Ascending aorta (tissue), 2 donors: ENCODE measurements at places on chromosomes 3 and 15.

DNA sequence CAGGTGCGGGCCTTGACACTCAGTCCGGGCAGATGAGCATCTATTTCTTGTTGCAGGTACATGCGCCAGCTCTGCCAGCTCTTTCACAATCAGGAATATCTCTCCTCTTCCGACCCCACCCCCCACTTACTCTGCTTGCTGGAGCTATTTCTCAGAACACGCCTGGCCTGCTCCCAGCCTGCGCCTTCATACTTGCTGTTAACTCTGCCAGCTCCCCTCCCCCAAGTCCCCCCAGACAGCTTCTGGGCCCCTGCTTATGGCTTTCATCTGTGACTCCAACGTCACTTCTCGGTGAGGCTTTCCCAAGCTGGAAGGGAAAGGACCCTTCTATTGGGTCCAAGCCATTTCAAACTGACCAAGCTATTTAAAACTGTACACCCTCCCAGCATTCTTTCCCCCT lies 15.2 kb downstream of the MAGEF1 start:
- H3K4me1 ChIP-seq: no peaks in the 10 kb centered on the region
- H3K4me3 ChIP-seq: no peak overlapping the region
- DNase-seq: peak; percentile 60
- no peak overlapping the region for H3K27ac ChIP-seq
- H3K27me3 ChIP-seq: no peaks in the 10 kb centered on the region
- H3K36me3 ChIP-seq: no peaks in the 10 kb centered on the region

- no peak overlapping the region for H3K4me3 ChIP-seq
- H3K27ac ChIP-seq: no peak overlapping the region
- H3K4me1 ChIP-seq: no peaks in the 10 kb centered on the region
- H3K36me3 ChIP-seq: no peaks in the 10 kb centered on the region
- no peaks in the 10 kb centered on the region for H3K27me3 ChIP-seq
- no peak for DNase-seq
Observed at GRCh38 chr3:38805765-38806386, 10.1 kb downstream of the SCN10A start.

DNA sequence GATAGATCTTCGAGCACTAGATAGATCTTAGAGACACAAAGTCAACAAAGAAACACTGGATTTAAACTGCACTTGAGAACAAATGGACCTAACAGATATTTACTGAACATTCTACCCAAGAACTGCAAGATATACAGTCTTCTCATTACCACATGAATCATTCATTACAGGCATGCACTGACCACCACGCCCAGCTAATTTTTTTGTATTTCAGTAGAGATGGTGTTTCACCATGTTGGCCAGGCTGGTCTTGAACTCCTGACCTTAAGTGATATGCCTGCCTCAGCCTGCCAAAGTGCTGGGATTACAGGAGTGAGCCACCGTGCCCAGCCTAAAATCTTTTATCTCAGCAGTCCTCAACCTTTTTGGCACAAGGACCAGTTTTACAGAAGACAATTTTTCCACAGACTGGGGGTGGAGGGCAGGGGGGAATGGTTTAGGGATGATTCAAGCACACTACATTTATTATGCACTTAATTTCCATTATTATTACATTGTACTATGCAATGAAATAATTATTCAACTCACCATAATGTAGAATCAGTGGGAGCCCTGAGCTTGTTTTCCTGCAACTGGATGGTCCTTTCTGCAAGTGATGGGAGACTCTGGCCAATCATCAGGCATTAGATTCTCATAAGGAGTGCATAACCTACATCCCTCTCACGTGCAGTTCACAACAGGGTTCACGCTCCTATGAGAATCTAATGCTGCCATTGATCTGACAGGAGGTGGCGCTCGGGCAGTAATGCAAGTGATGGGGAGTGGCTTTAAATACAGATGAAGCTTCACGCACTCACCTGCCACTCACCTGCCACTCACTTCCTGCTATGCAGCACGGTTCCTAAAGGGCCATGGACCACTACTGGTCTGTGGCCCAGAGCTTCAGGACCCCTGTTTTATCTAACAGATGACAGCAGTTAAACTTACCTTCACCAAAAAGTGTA lies 21.7 kb downstream of the CSNK1G1 start:
- no peak overlapping the region for H3K27ac ChIP-seq
- no peaks in the 10 kb centered on the region for H3K27me3 ChIP-seq
- no peak for DNase-seq
- H3K36me3 ChIP-seq: no peaks in the 10 kb centered on the region

DNA sequence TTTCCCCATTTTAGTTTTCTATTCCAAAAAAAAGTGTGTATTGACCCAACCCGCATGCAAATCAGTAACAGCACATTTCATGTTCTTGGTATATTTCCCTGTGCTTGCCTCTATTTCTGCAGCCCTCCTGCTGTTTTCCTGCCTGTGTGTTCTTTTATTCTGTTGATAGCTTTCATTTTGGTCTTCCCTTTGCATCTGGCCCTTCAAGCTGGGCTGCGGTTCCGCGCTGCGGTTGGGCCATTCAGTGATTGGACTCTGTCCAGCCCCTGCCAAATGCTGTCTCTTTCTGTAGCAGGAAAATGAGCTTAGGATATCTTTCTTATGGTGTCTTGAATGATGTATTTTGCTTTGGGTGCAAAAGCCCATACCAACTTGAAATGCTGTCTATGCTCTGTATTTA lies 49.9 kb downstream of the ZNF621 start:
- no peak overlapping the region for H3K4me3 ChIP-seq
- H3K36me3 ChIP-seq: no peaks in the 10 kb centered on the region
- H3K27me3 ChIP-seq: no peaks in the 10 kb centered on the region

- no peaks in the 10 kb centered on the region for H3K4me1 ChIP-seq
- H3K27ac ChIP-seq: no peak overlapping the region
- DNase-seq: no peak
- H3K36me3 ChIP-seq: no peaks in the 10 kb centered on the region
- no peak overlapping the region for H3K4me3 ChIP-seq
Observed at GRCh38 chr3:58659051-58659675, 7.4 kb downstream of the FAM3D start.

- DNase-seq: no peak
- H3K4me1 ChIP-seq: no peaks in the 10 kb centered on the region
- no peak overlapping the region for H3K4me3 ChIP-seq
- no peaks in the 10 kb centered on the region for H3K27me3 ChIP-seq
Observed at GRCh38 chr3:100697723-100698285, 11.5 kb upstream of the TFG start.

GRCh38 chr15:64703632-64703959 lies 71.8 kb downstream of the RBPMS2 start:
- H3K27ac ChIP-seq: peak overlapping the region; percentile 84
- DNase-seq: no peak
- H3K4me1 ChIP-seq: peaks cover 10% of the 10 kb centered on the region
- H3K4me3 ChIP-seq: peak overlapping the region; percentile 75
- no peaks in the 10 kb centered on the region for H3K36me3 ChIP-seq

- no peak for DNase-seq
- no peak overlapping the region for H3K27ac ChIP-seq
- no peaks in the 10 kb centered on the region for H3K27me3 ChIP-seq
- H3K4me1 ChIP-seq: peaks cover 8% of the 10 kb centered on the region
- H3K36me3 ChIP-seq: no peaks in the 10 kb centered on the region
- H3K4me3 ChIP-seq: no peak overlapping the region
Observed at GRCh38 chr15:47711655-47712054, 5.7 kb upstream of the SEMA6D start.

DNA sequence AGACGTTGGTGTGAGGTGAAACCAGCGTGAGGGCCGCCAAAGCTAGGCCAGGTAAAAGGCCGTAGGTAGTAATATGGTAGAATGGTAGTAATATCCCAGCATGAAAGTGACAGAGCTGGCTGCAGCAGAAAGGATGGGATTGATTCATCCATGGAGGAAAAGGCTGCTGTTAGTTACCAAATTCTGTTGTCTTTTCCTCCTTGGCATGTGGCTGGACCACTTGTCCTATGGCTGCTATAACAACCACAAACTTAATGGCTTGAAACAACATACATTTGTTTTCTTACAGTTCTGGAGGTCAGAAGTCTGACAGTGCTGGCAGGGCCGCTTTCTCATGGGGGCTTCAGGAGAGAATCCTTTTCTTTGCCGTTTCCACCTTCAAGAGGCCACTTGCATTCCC lies 47.8 kb upstream of the CHST2 start:
- H3K27ac ChIP-seq: no peak overlapping the region
- no peak overlapping the region for H3K4me3 ChIP-seq
- no peaks in the 10 kb centered on the region for H3K27me3 ChIP-seq
- no peaks in the 10 kb centered on the region for H3K4me1 ChIP-seq
- no peak for DNase-seq

DNA sequence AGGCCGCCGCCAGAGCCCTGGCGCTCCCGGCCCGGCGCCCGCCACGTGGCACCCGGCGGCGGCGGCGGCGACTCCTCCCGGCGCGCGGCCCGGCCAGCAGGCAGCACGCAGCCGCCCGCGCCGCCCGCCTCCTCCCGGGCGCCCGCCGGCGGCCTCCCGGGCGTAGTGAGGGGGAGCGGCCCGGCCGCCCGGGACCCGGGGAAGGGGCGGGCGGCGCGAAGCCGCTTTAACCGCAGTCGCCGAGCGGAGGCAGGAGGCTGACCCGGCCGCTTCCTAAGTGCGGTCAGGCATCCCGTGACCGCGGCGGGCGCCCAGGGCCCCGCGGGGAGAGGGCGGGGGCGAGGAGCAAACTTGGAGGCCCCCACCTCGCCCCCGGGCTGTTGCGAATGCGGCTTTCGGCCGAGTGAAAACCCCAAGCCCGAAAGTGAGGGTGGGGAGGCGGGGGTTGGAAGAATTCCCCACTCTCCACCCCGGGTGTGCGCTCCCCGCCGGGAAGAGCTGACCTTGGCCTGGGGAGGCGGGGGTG lies 1.7 kb upstream of the HES1 start:
- peak overlapping the region; percentile 87 for H3K4me3 ChIP-seq
- H3K36me3 ChIP-seq: no peaks in the 10 kb centered on the region
- H3K4me1 ChIP-seq: peaks cover 10% of the 10 kb centered on the region

DNA sequence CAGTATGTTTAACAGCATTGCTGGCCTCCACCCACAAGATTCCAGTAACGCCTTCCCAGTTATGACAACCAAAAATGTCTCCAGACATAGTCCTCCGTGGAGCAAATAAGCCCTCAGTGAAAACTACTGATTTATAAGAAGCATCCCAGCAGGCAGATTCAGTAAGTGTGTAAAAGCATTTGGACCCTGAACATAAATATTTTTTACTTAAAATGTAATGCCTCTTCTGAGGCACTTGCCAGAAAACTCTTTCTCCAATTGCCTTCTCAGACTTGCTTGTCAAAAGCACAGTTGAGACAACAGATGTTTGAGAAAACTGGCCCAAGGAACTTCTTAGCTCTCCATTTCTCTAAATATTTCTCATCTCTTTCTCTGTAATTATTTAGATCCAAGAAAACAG lies 31.8 kb upstream of the DCLK3 start:
- H3K27ac ChIP-seq: no peak overlapping the region
- no peak for DNase-seq
- H3K4me1 ChIP-seq: no peaks in the 10 kb centered on the region

GRCh38 chr3:5023777-5024346 lies 44.6 kb downstream of the BHLHE40 start:
- no peaks in the 10 kb centered on the region for H3K4me1 ChIP-seq
- no peaks in the 10 kb centered on the region for H3K36me3 ChIP-seq
- no peak overlapping the region for H3K4me3 ChIP-seq
- no peaks in the 10 kb centered on the region for H3K27me3 ChIP-seq
- peak overlapping the region; percentile 94 for H3K27ac ChIP-seq

GRCh38 chr3:186628756-186629155 lies 11.4 kb upstream of the FETUB start:
- no peak overlapping the region for H3K27ac ChIP-seq
- H3K4me3 ChIP-seq: no peak overlapping the region
- no peak for DNase-seq
- H3K36me3 ChIP-seq: no peaks in the 10 kb centered on the region
- no peaks in the 10 kb centered on the region for H3K4me1 ChIP-seq
- no peaks in the 10 kb centered on the region for H3K27me3 ChIP-seq

DNA sequence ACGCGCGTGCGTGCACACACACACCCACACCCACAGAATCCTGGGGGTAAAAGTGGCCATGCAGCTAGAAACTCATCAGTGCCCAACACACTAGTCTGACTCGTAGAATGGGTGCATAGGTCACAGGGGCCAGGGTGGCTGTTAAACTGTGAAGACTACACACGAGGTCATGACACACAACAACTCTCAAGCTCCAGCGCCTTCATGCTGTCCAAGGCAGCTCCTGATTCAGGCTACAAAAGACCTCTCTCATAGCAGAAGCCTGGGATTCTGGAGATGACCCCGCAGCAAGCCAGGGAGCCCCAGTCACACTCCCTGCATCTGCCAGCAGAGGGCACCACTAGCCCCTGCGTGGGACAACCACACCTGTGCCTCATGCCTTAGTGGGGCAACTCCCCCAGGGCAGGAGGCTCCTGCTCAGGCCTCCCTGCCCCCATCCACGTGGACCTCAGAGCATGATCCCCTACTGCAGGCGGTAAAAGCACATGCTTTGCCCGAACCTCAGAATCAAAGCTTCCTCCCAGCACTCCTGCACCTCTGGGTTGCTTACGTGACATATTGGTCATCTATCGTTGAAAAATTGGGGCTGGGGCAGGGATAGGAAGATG lies 93.1 kb downstream of the LRIG1 start:
- H3K4me1 ChIP-seq: peaks cover 55% of the 10 kb centered on the region
- H3K27me3 ChIP-seq: no peaks in the 10 kb centered on the region
- DNase-seq: peak; percentile 82

- DNase-seq: no peak
- H3K27me3 ChIP-seq: no peaks in the 10 kb centered on the region
- H3K4me1 ChIP-seq: no peaks in the 10 kb centered on the region
- no peak overlapping the region for H3K27ac ChIP-seq
Observed at GRCh38 chr3:33042668-33043067, 54.3 kb downstream of the GLB1 start.

DNA sequence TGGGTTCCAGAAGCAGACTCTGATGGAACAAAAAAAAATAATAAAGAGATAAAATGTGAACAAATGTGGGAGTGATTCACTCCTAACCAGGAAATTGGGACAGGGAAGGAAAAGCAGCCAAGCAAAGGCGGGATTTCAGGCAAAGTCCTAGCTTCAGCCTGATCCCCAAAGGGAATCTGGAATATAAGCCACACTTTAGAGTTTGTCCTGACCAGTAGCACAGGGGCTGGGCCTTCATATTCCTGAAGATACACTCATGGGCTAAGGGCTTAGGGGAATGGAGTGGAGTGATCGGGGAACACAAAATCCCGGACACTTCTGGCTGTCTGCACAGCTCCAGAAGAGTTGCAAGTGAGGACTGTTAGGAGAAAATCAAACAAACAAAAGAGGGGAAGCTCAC lies 135.0 kb upstream of the COL8A1 start:
- no peaks in the 10 kb centered on the region for H3K36me3 ChIP-seq
- no peak for DNase-seq
- no peak overlapping the region for H3K4me3 ChIP-seq
- no peaks in the 10 kb centered on the region for H3K27me3 ChIP-seq
- peaks cover 51% of the 10 kb centered on the region for H3K4me1 ChIP-seq

- no peaks in the 10 kb centered on the region for H3K36me3 ChIP-seq
- H3K27ac ChIP-seq: no peak overlapping the region
- no peaks in the 10 kb centered on the region for H3K4me1 ChIP-seq
- H3K4me3 ChIP-seq: no peak overlapping the region
- no peak for DNase-seq
Observed at GRCh38 chr15:39852250-39852649, 67.8 kb downstream of the GPR176 start.
